ENCODE measurements at places on chromosomes 5 and 9.
A peak's percentile ranks its signal among the peaks of the same experiment; 100 is the strongest.

GRCh38 chr5:86688406-86688805, 70.7 kb downstream of the COX7C start:
- no peak for DNase-seq

DNA sequence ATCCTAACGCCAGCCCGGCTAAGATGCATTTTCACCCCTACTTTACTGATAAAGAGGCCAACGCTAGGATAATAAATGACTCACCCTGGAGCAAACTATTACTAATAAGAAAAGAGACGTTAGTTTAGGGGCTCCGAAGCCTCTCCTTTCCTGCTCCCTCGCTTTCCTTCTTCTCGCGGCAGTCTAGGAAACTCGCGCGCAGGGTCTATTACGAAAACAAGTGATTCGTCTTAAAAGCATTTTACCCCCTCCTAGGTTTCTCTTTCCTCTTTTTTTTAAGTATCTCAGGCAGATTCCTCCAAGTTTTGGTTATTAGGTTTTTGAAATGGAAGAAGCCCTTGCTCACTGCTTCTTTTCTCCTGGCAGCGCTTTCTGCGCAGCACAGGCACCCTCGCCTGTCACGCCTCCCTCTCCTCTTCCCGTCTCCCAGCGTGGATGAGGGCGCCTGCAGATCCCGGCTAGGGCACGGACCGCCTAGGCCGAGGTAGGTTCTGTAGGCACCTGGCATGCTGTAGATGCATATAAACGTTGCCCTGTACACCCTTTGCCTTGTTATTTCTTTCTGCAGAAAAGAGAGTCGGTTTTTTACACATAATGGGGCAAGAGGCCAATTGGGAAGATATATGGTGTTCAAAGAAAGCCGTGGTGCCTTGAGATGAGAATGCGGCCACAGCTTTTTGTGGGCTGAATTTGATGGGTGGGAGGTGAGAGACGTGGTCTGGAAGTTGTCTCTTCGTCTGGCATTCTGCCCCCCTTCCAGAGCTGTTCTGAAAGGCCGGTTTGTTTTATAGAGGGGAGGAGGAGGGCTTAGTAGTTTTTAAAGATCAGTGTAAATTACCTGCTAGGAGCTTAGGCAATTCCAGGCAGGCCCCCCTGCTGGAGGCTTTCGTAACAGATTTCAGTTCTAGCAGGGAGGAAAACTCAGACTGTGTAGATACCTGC, 983 bp downstream of the GCNT1 start:
- no peak for DNase-seq

DNA sequence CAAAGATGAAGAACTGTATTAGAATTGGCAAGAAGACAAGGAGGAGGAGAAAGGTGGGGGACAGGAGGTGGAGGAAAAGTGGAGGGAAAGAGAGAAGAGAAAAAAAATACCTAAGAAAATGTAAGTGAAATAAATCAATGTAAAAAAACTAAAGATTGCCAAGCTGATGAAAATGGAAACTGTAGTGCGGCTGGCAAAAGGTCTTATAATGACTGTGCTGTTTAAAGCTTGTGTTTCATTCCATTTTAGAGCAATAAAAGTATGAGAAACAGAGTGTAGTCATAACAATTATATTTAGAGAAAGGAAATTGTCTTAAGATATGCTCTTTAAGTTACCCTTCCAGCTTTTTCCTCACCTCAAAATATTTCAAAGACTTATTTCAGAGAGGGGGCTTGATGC, 670.5 kb upstream of the SEMA6A start:
- no peak for DNase-seq

DNA sequence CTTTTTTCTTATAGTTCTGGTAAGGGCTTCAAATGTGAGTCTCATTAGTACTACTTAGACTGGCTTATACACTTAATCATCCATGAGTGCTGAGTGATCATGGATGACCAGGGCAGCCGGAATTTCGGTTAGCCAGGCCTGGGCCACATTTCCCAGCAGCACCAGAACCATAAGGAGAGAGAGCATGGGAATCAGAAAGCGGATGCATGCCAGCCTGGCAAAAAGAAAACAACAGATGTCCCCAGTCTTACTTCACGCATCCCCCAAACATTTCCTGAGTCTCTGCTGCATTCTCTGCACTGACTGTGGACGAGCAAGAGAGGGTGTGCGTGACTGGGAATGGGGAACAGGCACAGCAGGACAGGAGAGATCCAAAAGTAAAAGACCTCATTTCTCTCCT, 371.1 kb upstream of the ZNF608 start:
- no peak for DNase-seq

DNA sequence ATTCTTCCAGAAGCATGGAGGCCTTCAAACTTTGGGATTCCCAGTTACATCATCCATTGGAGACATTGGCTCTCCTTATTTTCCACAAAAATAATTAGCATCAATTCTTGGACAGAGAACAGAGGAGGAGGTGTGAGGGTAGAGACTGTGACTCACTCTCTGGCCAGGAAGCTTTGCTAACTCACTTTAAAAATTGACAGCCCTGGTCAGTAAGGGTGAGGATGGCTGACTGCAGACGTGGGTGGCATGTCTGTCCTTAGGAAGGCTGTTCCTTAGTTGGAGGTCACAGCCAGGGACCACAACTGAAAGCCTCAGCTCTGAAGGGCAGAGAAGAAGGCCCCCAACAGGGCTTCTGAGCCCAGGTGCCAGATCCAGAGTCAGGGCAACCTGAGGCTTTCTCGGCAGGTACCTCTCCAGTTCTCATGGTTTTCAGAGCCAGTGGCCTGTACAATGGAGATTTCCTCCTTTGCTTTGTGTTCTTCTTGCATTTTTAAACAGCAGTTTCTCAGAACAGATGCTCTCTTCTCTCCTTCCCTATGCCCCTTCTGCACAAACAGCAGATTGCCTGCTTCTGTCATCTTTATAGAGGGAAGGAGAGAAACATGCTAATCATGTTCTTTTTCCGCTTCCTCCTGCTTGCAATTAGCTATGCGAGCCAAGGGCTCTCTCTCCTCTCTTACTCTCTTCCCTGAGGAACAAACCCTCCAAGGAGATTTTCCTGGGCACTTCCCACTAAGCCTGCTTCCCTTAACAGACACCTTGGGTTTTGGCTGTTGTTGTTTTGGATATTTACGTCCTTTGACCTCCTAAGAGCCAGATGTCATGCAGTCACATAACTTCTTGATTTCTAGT, 92.5 kb upstream of the ZNF366 start:
- DNase-seq = peak; percentile 25
